ENCODE measurements at places on chromosomes 3 and 15. TPM values are rescaled to one million over a fixed set of nuclear protein-coding genes. Genes with fewer than 3 reads are reported as not detected.
A peak's percentile ranks its signal among the peaks of the same experiment; 100 is the strongest.

ASB14 gene
- not detected for total RNA-seq

ARPP19 gene
- total RNA-seq = 108 TPM

ZNF80 gene
- not detected for total RNA-seq

SLC9C1 gene
- total RNA-seq = 0.96 TPM

MESP2 gene
- total RNA-seq = 1.2 TPM

DNA sequence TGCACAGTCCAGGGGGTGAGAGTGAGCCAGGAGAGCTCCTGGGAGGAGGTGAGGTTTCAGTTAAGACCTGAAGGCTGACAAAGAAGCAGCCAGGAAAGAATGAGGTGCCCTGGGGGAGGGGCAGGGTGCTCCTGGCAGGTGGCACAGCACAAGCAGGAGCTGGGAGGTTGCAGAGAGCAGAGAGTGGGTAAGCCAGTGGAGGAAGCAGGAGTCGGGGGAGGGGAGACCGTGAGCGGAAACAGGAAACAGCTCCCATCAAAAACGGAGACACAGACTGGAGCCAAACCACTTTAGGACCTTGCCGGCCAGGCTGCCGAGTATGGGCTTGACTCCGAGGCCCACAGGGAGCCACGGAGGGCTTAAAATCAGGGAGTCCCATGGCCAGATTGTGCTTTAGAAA lies 12.1 kb upstream of the FBLN2 start:
- no peak for DNase-seq

DNA sequence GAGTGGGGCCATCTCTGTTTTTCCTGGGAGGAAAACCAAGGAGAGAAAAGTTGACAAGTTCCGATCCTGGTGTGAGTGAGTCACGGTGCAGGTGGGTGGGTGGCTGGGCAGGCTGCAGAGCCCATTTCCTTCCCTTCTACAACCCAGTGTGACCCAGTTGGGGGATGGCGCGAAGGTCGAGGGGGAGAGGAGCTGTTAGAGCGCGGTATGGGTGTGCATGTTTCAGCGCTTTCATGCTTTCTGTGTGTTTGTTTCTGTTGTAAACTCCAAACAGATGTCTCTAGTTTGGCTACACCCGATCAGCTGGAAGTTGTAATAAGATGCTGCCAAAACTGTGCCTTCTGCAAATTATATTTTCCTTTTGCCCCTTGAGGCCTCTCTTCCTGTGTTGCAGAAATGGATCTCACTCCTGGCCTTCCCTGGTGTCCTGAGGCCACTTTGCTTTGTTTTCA lies 3.8 kb downstream of the FAM43A start:
- DNase-seq = no peak

GRCh38 chr3:43094851-43095250 lies 11.0 kb downstream of the POMGNT2 start:
- DNase-seq = no peak

DNA sequence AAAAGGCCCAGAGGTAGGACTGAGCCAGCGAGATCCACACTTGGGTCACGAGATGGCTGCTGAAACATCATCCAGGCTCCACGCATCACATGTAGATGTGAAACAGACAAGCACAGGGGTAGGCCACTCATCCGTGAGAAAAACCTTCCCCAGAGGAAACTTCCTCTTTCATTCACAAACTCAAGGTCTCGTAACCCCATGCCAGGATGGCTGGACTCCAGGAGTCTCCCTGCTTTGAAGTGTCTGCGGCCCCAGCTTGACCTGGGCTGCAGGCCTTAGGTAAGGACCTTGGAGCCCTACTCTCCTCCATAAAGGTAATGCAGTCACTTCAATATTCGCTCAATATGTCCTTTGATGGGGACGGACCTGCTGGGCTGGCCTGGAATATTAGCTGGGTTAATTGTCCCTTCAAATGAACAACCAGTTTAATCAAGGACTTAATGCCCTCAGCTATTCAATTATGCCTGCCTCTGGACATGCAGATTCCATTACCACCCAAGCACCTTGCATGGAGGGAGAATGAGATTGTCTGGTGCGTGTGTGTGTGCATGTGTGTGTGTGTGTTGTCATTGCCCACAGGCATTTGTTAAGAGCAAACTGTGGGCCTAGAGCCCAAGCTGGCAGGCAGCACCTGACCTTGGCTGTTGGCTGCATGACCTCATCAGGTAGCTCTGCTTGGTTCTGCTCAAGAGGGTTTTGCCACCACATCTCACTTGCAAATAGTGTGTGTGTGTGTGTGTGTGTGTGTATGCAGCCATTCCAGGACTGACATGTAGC lies 186.9 kb upstream of the TLE3 start:
- DNase-seq = no peak

DNA sequence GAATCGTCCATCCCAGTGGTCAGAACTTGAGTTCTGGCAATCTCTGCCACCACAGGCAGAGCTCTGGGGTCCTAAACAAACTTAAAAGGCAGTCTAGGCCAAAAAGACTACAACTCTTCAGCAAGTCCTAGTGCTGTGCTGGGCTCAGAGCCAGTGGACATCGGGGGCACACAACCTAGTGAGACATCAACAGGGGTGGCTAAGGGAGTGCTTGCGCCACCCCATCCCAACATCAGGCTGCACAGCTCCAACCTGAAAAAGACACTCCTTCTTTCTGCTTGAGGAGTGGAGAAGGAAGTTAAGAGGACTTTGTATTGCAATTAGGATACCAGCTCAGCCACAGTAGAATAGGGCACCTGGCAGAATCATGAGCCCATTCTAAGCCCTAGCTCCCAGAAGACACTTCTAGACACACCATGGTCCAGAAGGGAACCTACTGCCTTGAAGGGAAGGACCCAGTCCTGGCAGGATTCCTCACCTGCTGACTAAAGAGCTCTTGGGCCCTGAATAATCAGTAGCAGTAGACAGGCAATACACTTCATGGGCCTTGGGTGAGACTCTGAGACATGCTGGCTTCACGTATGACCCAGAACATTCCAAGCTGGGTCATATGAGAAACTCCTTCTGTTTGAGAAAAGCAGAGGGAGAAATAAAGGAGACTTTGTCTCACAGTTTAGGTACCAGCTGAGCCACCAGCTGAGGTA lies 72.0 kb downstream of the TFDP2 start:
- no peak for DNase-seq

- DNase-seq = no peak
Observed at GRCh38 chr3:51717947-51718346, 11.1 kb downstream of the GRM2 start.

GRCh38 chr15:64845183-64845611 lies 3.5 kb downstream of the PLEKHO2 start:
- DNase-seq = peak; percentile 46

- no peak for DNase-seq
Observed at GRCh38 chr3:187989575-187990153, 164.3 kb upstream of the LPP start.

DNA sequence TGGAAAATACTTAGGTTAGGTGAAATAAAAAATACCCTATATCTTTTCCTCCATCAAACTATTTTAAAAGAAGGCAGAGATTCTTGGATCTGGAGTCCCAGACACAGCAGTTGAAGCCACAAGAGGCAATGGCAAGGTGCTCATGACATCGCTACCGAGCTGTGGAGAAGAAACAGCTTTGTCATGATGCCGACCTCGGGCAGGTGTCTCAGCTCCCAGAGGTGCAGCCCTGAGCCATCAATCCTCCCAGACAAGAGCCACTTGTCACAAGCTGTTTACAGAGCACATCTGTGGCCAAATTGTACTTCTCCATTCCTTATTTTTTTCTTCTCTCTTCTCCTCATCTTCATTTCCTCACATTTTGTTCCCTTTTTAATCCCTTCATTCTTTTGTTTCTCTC lies 50.8 kb downstream of the GPR176 start:
- DNase-seq = no peak

- no peak for DNase-seq
Observed at GRCh38 chr3:138687236-138687635, 78.7 kb downstream of the FAIM start.

GRCh38 chr15:28974142-28974541 lies 88.4 kb downstream of the APBA2 start:
- no peak for DNase-seq

DNA sequence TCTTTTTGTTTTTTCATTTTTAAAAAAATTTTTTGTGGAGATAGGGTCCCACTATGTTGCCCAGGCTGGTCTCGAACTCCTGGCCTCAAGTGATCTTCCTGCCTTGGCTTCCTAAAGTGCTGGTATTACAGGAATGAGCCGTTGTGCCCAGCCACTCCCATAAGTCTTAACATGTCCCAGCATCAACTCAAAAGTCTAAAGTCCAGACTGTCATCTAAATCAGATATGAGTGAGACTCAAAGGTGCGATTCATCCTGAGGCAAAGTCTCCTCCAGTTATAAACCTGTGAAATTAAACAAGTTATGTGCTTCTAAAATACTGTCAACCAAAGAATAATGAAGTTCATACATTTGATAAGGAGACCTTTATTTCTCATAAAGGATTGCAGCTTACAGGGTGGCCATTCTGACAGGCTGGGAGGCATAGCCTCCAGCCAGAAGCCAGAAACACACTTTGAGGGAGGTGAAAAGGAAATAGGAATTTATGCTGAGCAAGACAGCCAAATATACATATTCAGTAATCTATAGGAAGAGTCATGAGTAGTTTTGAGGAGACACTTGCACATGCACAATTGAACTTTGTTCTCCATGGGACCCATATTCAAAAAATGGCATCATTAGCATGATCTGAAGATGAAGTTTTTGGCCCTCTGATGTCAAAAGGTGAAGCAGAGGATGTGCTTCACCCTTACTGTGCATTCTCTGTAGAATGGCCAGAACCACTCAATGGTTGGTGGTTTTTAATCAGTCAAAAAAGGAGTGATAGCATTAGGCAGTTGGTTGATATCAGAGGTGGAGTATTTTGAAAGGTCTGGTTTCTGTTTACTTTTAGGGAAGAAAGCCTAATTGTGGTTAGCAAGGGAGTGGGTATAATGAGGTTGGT lies 11.0 kb upstream of the ZNF662 start:
- no peak for DNase-seq

Data from mucosa of descending colon (tissue), 3 donors.